ENCODE measurements at places on chromosomes 11 and 22. TPM values are rescaled to one million over a fixed set of nuclear protein-coding genes. Genes with fewer than 3 reads are reported as not detected.

The PHETA2 gene
- total RNA-seq = 0.34 TPM

The TMEM191B gene
- 5.5 TPM for total RNA-seq

The TYR gene
- total RNA-seq = 1,340 TPM

The CARD18 gene
- total RNA-seq = not detected

The TMEM126B gene
- 86.2 TPM for total RNA-seq

The MS4A12 gene
- not detected for total RNA-seq

The FOLR2 gene
- not detected for total RNA-seq

The CBLIF gene
- not detected for total RNA-seq

The BAIAP2L2 gene
- total RNA-seq = 49.1 TPM

The INSC gene
- 0.87 TPM for total RNA-seq

The CHORDC1 gene
- 32.0 TPM for total RNA-seq

The MOV10L1 gene
- total RNA-seq = not detected

The PHOX2A gene
- total RNA-seq = not detected

The DKK3 gene
- total RNA-seq = 1.1 TPM

The HOATZ gene
- total RNA-seq = not detected

The SLC37A2 gene
- total RNA-seq = 184 TPM

The CREB3L1 gene
- 0.13 TPM for total RNA-seq

The ACTN3 gene
- not detected for total RNA-seq

The CD81 gene
- total RNA-seq = 132 TPM

The OR52I1 gene
- total RNA-seq = not detected

The CHADL gene
- total RNA-seq = 0.56 TPM

The SLC29A2 gene
- total RNA-seq = 0.63 TPM

The SYT13 gene
- total RNA-seq = 1.7 TPM

The KDM4D gene
- total RNA-seq = 1.7 TPM

The CTTN gene
- 651 TPM for total RNA-seq

The LMO2 gene
- total RNA-seq = not detected

The KRTAP5-2 gene
- 0.72 TPM for total RNA-seq

The MAJIN gene
- not detected for total RNA-seq

The RIMBP3B gene
- 0.16 TPM for total RNA-seq

The HPX gene
- not detected for total RNA-seq

The MMP10 gene
- total RNA-seq = not detected

The FZD4 gene
- total RNA-seq = 1.9 TPM

The PDE2A gene
- total RNA-seq = 0.64 TPM

The BARX2 gene
- not detected for total RNA-seq

The DBX1 gene
- not detected for total RNA-seq

The PDGFD gene
- total RNA-seq = 9.9 TPM

The CNTN5 gene
- total RNA-seq = not detected

The MS4A7 gene
- total RNA-seq = not detected

The PATE4 gene
- total RNA-seq = not detected

The HBD gene
- total RNA-seq = not detected

The ZNF195 gene
- 28.6 TPM for total RNA-seq

The TREH gene
- total RNA-seq = 0.13 TPM

The KRTAP5-1 gene
- total RNA-seq = not detected

The SLC22A9 gene
- not detected for total RNA-seq

The MS4A14 gene
- not detected for total RNA-seq

The SUSD2 gene
- 0.03 TPM for total RNA-seq

The MB gene
- not detected for total RNA-seq

The GUCY1A2 gene
- total RNA-seq = 0.34 TPM

The C11orf86 gene
- not detected for total RNA-seq

The FGF19 gene
- 0.13 TPM for total RNA-seq

The SLC22A25 gene
- not detected for total RNA-seq

The CARD16 gene
- 19.3 TPM for total RNA-seq

The APOL5 gene
- not detected for total RNA-seq

The RASGRP2 gene
- 0.19 TPM for total RNA-seq

The B3GAT1 gene
- total RNA-seq = 3.7 TPM

The SYNGR1 gene
- 30.1 TPM for total RNA-seq

The RPS6KB2 gene
- total RNA-seq = 17.9 TPM

The SPI1 gene
- not detected for total RNA-seq
